ENCODE measurements at places on chromosomes 4 and X.

DNA sequence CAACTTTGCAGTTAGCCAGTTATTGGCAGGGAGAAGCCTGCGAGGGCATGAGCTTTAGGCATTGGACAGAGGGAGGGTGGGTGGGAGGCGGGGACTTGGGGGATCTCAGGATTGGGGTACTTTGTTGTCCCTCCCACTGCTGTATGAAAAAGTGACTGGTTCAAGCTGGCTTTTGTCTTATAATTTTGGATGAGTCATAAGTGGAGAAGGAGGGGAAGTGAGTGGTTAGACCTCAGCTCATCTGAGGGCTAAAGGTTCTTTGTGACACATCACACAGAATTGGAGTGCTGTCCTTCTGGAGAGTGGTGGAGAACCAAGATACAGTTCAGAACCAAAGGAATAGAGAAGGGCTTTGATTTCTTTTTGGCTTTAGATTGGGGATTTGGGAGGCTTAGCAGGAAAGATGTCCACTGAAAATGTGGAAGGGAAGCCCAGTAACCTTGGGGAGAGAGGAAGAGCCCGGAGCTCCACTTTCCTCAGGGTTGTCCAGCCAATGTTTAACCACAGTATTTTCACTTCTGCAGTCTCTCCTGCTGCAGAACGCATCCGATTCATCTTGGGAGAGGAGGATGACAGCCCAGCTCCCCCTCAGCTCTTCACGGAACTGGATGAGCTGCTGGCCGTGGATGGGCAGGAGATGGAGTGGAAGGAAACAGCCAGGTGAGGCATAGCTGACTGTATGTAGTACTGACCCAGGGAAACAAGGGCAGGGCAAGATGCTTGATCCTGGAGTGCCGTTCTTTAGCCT lies at the start of gene SLC4A4:
Gene SLC4A4 (plus strand): TSS at position 175 of the 748 bp plus-strand sequence.
- no peak for DNase-seq

GRCh38 chrX:13994104-13994503 lies 35.6 kb downstream of the GEMIN8 start:
- no peak for DNase-seq

- no peak for DNase-seq
Measured at GRCh38 chr4:127449449-127449848, 183.3 kb upstream of the INTU start.

DNA sequence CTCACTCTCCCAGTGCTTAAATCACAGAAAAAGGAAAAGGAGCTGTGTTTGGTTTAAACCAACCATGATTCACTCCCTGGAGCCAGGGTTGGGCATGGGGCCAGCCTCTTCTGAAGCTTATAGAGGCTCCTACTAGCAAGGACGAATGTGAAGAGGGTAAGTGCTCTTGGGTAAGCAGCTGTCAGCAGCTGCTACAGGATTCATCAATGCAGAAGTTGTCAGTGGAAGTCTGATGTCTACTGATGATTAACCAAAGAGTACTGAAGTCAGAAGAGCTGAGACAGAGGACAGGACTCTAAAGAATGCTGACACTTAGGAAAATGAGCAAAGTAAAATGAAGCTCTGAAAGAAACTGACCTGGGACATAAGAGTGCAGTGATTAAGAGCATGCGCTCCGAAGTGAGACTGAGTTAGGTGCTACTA lies 32.7 kb upstream of the JADE1 start:
- no peak for DNase-seq

DNA sequence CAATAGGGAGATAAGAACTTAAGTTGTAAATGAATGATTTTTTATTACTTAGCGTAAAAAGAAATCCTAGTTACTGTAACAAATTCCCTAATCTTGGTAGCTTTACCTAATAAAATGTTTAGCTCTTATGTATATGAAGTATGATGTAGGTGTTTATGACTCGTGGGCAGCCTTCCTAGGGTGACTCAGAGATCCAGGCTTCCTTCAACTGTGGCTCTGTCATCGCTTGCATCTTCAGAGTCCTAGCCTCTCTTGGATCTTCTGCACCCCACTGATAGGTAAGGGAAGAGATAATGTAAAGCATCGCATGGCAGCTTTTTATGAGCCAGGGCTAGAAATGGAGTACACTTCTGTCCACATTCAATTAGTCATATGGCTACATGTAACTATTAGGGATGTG lies 165.6 kb upstream of the GLRA2 start:
- DNase-seq = no peak

DNA sequence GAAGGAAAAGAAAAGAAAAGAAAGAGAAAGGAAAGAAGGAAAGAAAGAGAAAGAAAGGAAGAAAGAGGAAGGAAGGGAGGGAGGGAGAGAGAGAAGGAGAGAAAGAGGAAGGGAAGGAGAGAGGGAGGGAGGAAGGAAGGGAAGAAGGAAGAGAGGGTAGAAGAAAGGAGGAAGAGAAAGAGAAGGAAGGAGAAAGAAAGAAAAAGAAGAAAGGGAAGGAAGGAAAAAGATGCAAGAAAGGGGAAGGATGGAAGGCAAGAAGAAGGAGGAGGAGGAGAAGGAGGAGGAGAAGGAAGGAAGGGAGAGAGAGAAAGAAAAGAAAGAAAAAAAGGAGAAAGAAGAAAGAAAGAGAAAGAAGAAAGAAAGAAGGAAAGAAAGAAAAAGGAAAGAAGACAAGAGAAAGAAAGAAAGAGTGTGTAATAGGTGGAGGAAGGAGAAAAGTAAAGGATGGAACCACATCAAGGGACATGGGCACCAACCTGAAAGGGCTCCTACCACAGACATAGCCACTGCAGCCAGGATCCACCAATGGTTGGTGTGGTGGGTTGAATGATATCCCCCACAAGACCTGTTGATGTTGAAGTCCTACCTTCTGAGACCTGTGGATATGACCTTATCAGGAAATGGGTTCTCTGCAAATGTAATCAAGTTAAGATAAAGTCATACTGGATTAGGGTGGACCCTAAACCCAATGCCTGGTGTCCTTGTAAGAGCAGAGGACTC lies 80.2 kb downstream of the RELL1 start:
- DNase-seq = no peak

DNA sequence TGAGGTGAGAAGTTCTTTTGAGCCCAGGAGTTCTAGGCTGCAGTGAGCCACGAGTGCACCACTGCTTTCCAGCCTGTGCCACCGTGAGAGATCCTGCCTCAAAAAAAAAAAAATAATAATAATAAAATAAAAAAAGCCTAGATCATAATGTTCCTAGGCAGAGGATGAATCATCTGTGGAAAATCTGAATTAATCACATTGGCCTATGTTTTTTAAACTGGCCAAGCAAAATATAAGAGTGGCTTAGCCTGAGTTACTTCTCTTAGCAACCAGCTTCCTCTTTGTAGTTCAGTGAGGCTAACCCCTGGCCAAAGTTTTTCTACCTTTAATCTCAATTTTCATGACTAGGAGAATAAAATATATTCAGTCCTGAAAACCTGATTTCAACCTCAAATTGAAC lies 614.6 kb downstream of the PPP4R3C start:
- DNase-seq = no peak

- DNase-seq = no peak
Measured at GRCh38 chr4:182384631-182385091, 141.5 kb downstream of the TENM3 start.

DNA sequence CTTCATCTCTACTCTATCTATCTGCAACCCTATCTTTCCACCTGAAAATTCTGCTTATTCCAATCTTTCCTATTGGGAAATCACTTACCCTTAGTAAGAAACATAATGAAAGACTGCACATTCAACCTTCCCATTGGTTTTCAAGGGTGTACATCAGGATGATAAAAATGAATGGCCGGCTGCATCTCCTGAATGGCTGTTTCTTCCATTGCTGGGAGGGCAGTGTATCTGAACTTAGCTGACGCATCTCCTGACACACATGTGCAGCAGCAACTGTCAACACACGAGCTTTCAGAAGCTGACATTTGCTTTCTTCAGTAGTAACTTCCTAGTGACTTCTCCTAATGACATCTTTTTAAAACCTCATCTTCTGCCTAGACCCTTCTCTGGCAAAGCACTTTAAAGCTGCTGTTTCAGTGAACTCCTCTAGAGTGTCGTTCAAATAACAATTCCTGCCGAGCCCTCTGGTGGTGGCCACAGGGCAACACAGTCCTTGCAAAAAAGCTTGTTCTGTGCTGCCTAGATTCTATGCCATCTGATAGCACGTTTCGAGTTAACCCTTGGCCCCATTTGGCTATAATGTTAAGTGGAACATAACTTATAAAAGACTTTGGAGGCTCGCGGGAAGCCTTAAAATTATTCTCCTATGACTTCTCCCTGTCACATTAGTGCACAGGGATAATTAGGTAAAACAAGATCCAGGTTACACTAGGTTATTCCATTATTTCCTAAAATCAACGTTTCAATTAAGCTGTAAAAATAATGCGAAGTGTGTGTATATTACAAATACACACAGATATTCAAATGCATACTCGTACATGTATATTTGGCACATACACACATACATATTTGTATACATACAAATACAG lies 2340.7 kb downstream of the PCDH7 start:
- DNase-seq = peak; percentile 3

GRCh38 chrX:109184506-109185139 lies 297.3 kb downstream of the GUCY2F start:
- DNase-seq = no peak

GRCh38 chr4:159487284-159487747 lies 384.4 kb downstream of the RAPGEF2 start:
- DNase-seq = peak; percentile 24

DNA sequence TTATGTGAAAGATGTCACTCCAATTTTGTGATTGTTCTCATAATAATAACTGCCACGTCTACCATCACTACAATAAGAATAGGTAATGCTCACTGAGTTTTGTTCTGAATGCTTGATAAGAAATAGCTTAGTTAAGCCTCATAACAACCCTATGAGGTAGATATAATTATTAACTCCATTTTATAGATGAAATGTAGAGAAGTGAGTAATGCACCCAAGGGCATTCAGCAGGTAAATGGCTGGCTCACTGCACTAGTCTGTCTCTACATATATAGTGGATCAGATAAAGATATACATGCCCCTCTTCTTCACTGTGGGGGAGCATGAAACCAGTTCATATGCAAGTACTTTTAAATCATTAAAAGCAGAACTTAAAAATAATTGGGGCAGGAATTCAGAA lies 65.8 kb upstream of the SLC4A4 start:
- DNase-seq = no peak

- no peak for DNase-seq
Measured at GRCh38 chrX:148785256-148785655, 284.8 kb downstream of the AFF2 start.

- DNase-seq = no peak
Measured at GRCh38 chr4:121053601-121054143, 18.7 kb downstream of the NDNF start.

- DNase-seq = peak; percentile 40
Measured at GRCh38 chrX:19875050-19875431, 12.4 kb downstream of the SH3KBP1 start.

DNA sequence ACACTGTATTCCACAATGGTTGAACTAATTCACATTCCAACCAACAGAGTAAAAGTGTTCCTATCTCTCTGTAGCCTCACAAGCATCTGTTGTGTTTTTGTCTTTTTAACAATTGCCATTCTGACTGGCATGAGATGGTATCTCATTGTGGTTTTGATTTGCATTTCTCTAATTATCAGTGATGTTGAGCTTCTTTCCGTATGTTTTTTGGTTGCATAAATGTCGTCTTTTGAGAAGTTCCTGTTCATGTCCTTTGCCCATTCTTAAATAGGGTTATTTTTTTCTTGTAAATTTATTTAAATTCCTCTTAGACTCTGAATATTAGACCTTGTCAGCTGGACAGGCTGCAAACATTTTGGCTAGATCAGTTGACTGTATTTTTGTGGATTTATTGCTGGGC lies 78.2 kb downstream of the VSIG4 start:
- no peak for DNase-seq

GRCh38 chr4:143728166-143728565 lies 27.7 kb upstream of the FREM3 start:
- DNase-seq = no peak

- no peak for DNase-seq
Measured at GRCh38 chr4:139833151-139833910, 167.7 kb downstream of the MGST2 start.

DNA sequence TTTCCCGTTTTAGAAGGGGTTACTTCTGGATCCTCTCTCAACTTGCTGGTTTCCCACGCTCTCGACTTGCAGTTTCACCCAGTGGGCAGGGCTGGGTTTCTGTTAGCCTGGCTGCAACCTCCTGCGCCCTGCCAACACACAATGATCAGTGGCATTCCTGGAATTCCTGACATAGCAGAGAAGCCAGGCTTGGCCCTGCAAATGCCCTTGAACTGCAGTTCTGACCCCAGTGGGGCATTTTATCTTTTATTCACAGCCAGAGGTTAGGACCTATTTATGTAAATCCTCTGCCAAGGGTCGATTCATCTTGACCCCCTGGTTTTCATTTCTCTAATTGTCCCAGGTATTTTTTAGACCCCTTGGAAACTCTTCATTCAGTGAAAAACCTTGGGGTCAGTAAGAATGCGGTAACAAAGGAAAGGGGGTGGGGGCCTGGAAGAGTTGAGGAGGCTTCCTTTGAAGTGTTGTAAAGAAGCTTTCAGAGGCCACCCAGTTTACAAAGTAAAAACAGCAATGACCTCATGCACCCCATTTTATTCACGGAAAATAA lies 217.6 kb downstream of the ZNF674 start:
- no peak for DNase-seq

- DNase-seq = no peak
Measured at GRCh38 chrX:45323387-45323786, 122.7 kb upstream of the DIPK2B start.

DNA sequence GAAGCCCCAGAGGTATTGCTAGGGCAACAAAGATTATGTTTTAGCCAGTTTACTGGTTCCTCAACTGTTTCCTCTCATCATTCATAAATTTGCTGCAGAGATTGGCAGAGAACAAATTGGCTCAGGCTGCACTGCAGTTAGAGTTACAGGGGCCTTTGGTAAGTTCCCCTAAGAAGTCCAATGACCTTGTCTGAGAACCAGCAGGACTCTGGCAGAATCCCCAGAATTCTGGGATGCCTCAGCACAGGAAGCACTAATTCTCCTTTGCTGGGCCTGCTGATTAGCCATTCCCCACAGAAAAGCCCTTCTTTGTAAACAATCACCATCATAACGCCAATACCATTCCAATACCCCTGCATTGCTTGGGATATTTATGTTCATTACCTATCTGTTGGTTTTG lies 151.3 kb downstream of the USP46 start:
- DNase-seq = no peak

GRCh38 chr4:113760094-113760794 lies 1.3 kb downstream of the CAMK2D start:
- DNase-seq = peak; percentile 37

GRCh38 chrX:136694431-136695087 lies 46.6 kb downstream of the CD40LG start:
- DNase-seq = no peak

GRCh38 chr4:31662951-31663350 lies 942.8 kb downstream of the PCDH7 start:
- DNase-seq = no peak

- DNase-seq = no peak
Measured at GRCh38 chr4:41192136-41192535, 22.2 kb downstream of the APBB2 start.

DNA sequence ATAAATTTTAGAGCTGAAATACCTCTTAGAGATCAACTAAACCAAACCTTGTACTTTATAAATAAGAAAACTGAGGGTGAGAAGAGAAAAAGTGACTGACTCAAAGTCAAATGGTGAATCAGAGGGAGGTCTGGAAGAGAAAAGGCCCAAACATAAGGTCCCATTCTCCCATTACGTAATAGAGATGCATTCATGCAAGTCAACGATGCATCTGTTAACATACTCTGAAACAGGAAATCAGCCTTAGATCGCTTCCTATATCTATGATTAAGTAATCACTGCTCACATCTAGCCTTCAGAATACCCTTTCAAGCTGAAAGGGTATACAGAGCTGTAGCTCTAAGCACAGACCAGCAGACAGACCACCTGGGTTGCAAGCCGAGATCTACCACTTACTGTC lies 6.5 kb downstream of the RNF150 start:
- DNase-seq = no peak

- DNase-seq = no peak
Measured at GRCh38 chrX:920234-920799, 289.7 kb downstream of the SHOX start.

Measured in stimulated activated naive CD8-positive, alpha-beta T cell treated with anti-CD3 and anti-CD28 coated beads, Interleukin-15, Interleukin-2, amounts not matched to agents 100 U/mL and 50 U/mL, for 24 hours (primary cell).